ENCODE measurements at places on chromosomes 16 and 17.

DNA sequence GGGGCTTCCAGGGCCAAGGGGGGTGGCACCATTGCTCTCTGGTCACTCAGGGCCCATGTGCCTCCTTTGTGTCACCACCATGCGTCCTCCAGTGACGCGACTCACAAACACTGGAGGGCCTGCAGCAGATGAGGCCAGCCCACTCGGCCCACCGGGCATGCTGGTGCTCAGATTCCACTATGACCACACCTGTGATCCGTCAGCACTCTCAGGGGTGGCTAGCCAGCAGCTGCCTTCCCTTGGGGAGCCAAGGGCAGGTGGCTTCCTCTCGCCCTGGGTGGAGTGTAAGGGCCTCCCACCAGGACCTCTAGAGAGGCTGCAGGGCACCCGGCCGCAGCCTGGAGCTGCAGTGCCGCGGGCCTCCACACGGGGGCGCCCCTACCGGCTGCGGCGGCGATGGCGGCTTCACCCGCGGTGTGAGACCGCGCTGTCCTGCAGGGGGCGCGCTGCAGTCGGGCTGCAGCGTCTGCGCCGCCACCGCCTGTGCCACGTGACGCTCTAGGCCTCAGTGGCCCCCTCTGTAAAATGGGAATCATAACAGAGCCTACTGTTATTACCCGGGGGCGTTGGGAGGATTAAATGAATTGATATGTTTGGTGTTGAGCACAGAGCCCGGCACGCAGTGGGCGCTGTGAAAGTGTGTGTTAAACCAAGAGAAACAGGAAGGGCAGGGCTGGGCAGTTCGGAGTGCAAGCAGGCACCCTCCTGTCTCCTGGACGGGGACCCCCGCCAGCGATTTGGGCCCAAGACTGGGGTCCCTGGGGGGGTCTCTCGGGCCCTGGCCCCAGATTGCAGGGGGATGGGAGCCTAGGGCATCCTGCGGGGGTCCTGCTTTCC lies 192.4 kb upstream of the GSE1 start:
- no peak for DNase-seq

GRCh38 chr16:52872731-52873130 lies 180.0 kb downstream of the CHD9NB start:
- no peak for DNase-seq

DNA sequence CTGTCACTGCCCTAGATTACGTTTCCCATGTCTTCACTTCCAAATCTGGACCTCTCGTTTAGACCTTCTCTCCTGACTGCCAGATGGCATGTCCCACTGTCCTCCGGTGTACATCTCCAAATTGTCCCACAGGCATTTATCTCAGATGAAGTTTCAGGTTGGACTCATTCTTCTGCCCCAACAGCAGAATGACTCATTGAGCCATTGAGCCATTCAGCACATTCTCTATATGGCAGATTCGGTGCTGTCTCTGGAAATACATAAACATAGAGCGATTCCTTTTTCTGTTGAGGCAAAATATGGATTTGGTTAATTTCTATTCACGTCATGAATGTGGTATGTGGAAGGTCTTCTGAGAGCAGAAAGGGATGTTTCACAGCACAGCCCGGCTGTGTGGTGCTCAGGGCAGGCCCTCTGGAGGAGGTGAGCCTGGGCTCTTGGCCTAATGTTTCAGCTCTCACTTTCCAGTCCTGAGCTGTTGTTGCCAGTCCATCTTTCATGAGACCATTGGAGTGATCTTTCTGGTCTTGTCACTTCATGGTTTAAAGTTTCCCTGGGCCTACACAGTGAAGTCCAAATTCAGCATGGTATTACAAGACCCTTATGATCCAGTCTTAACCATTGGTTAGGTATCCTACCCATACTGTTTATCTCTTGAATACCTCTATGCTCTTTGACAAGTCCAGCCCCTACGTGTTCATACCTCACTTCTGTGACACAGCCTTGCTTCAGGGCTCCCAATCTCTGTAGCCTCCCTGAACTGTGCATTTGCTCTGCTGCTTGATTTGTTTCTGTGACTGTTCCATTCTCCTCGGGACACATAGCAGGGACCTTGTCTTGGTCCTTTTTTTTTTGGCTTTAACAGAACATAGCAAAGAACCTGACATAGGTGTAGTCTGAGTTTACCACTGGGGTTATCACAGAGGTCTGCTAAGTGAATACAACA lies 15.9 kb downstream of the HAPSTR1 start:
- DNase-seq: no peak

DNA sequence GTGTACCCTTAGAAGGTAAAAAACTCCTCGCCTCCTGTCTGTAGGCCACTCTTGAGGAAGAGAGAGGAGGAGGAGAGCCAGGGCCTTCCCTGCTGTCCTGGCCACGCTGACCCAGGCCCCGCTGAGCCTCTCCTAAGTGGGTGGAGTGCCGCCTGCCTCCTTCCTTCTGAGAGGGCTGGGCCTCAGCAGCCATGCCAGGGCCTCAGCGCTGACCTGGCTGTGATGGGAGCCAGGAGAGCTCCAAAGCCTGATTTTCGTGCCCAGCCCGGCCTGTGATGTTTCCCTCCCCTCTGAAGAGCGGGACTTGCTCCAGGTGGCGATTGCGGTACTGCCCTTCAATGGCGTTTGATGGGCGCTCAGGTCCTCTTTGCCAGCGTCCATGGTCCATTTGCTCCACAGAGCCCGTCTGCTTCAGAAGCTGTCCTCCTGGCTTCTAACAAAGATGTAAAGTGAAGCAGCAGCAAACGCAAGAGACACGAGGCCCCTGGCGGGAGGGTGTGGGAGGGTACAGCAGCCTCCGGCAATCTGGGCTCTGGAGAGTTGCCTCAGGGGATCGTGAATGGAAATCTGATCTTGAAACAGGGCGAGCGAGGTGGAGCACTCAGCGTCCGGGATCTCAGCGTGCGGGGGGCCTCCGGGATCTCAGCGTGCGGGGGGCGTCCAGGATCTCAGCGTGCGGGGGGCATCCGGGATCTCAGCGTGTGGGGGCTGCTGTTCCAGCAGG lies 93.5 kb downstream of the NPIPB11 start:
- no peak for DNase-seq

DNA sequence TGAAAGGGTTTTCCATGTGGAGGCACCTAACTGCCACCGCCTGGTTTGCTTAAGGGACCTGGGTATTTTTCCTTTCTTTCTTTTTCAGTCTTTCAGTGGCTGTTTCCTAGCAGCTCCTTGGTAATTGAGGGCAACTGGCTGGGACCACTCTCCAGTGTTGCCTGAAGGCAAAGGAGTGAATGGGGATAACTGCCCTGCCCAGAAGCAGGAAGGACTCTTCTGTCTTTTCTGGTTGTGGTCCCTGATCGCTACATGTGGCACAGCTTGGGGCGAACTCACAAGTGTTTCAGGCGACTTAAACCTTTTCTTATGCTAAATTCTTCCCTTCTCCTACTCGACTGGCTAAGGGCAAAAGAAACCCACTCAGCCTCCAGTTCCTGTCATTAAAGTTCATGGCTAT lies 10.1 kb upstream of the TMEM98 start:
- DNase-seq: no peak

GRCh38 chr17:79530361-79531105 lies 80.3 kb downstream of the RBFOX3 start:
- DNase-seq: no peak

GRCh38 chr16:49596068-49596467 lies 222.5 kb downstream of the C16orf78 start:
- no peak for DNase-seq

DNA sequence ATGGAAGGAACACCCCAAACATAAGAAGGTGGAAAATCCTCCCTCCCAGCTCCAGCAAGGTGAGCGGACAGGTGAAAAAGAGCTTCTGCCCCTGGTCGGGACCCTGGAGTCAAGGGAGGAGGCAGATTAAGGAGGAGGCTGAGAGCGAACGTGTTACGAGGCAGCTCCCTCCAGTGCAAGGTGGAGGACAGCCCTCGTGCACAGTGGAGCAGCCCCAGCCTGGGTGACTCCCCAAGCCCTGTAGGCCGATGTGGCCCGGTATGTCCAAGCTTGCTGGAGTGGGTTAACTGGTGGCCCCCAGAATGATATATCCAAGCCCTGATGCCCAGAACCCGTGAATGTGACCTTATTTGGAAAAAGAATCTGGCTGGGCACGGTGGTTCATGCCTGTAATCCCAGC lies 15.5 kb upstream of the CRISPLD2 start:
- DNase-seq: no peak

DNA sequence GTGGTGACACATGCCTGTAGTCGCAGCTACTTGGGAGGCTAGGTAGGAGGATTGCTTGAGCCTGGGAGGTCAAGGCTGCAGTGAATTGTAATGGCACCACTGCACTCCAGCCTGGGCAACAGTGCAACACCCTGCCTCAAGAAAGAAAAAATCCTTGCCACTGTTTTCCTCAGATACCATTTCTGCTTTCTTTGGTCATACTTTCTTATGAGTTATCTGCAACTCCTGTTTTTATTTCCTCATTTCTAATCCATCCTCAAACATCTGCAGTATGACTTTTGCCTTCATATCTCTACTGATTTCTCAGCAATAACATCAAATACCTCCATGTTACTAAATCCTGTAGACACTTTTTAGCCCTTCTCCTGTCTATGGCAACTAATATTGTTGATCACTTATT lies 3.1 kb upstream of the AP2B1 start:
- no peak for DNase-seq

DNA sequence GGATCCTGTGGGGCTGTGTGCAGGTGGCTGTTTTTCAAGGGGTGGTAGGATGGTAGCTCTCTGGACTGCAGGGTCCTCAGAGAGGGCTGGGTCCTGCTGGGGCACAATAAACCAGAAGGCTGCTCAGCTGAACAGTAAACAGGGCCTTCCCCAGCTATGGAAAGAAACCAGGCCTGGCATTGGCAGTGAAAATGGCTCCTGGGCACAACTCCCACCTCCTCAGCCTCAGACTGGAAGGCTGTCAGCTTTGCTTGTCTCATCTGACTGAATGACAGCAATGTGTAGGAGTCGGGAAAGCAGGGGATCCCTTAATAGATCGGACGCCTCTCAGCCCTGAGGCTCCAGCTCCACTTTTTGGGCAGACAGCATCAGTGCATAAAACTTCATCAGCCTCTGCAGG lies 59.8 kb upstream of the NLRP1 start:
- no peak for DNase-seq

DNA sequence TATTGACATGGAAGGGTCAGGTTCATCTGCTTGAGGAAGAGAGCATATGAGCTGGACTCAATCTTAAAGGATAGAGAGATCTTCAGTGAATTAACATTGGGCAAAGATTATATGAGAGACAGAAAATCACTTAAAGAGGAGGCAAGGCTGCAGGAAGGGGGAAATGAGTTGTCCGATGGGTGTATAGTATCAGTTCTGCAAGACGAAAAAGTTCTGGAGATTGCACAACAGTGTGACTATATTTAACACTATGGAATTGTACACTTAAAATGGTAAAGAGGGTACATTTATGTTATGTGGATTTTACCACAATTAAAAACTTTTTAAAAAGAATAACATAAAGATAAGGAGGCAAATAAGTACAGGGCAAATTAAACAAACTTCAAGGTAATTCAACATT lies 80.7 kb downstream of the HELZ start:
- DNase-seq: no peak

DNA sequence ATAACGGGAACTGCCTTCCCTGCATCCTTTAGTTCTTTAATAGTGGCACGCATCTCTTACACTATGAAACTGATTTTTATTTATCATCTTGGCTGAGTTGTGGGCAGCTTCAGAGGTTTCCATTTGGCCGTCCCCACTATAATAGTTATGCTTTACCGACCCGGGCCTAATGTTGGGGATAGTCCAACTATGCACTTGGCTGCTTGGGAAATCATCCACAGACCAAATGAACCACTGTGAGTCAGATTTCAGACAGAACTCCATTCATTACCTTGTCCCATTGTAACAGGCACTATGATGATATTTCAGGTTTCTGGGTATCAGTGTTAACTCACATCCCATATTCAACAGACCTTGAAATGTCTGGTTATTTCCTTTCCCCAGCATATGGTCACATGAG lies 6.1 kb upstream of the SLFN5 start:
- no peak for DNase-seq

- peak; percentile 14 for DNase-seq
Observed at GRCh38 chr17:47785538-47786123, 36.0 kb downstream of the OSBPL7 start.

- DNase-seq: no peak
Observed at GRCh38 chr16:60166111-60166510, 1432.0 kb upstream of the GOT2 start.

DNA sequence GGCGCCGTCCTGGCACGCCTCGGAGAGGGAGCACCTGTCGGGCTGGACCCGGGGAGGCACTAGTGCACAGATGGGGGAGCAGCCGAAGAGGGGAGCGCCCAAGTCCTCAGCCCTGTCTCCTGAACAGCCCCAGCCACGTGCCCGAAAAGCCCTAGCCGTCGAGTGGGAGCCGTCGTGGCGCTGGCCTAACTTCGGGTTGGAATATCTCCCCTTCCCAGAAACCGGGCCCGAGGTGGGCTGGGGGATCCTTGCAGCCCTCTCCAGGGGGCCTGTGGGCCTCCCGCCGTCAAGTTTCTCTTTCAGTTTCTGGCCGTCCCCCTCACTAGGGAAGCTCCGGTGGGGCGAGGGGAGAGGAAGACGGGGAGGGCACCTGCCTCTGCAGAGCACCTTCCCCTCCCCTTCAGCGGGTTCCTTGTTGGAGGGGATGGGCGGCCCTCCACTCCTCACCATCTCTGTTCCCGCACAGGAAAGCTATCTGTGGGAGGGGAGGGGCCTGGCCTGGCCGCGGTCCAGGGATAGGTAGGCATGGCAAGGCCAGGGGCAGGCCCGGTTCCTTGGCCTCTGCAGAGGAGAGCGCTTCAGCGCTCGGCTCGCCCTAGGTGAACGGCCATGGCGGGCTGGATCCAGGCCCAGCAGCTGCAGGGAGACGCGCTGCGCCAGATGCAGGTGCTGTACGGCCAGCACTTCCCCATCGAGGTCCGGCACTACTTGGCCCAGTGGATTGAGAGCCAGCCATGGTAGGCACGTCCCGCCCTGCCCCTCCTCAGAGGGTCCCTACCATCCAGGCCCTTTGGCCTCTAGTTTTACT lies 709 bp downstream of the STAT5A start:
- DNase-seq: no peak

- no peak for DNase-seq
Observed at GRCh38 chr17:62172492-62173291, 107.6 kb upstream of the MED13 start.

GRCh38 chr17:29929006-29929532 lies 959 bp downstream of the SSH2 start:
- peak; percentile 10 for DNase-seq

- DNase-seq: no peak
Observed at GRCh38 chr17:63937920-63938319, 5.8 kb upstream of the CD79B start.

DNA sequence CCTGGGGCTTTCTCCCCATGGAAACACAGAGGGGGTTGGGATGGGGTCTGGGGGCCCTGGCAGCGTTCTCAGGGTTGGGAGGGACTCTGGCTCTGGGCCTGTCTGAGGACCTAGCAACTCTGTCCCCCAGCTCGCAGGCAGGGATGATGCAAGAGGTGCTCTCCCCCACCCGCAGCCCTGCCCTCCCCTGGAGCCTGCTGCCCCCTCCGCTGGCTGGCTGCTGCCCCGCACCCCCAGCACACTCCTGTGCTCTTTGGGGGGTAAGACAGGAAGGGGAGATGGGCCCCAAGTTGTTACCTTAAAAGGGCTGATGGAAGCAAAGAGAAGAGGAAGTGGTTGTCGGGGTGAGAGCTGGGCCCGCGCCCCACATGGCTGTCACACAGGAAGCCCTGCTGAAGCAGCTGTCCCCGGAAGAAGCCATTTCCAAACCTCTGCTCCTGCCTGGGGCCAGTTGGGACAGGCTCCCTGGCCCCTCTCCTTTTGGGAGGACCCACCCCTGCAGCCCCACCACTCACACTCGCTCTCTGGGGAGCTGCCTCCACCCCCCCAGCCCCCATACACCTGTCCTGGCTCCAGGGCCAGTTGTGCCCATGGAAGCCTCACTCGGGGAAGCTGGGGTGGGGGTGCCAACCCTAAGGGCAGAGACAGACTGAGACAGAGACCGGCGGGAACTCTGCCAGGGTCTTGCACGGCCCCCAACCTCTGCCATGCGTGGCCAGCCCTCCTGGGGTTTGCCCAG lies 2.5 kb downstream of the CORO1A start:
- DNase-seq: no peak

All from right lung (tissue), 10 donors.